ENCODE measurements at places on chromosomes 11 and 22.

DNA sequence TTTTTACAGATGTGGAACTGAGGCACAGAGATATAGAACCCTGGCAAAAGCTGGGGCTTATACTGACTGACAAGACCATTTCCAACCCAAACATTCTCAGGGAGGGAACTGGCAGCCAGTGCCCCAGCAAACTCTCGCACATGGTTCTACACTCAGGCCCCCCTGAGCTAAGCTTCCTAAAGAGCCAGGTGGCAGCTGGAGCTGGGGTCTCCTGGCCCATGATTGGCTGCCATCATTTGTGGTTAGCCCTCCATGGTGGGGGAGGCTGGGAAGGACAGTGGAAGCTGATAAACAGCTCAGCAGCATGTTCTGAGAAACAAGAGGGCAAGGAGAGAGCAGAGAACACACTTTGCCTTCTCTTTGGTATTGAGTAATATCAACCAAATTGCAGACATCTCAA lies at the start of gene RAG1:
TSS of gene RAG1 (plus strand) at position 314 of the 400 bp plus-strand sequence. CDS start 5,298 bp downstream, outside the sequence.
- no peak for DNase-seq

DNA sequence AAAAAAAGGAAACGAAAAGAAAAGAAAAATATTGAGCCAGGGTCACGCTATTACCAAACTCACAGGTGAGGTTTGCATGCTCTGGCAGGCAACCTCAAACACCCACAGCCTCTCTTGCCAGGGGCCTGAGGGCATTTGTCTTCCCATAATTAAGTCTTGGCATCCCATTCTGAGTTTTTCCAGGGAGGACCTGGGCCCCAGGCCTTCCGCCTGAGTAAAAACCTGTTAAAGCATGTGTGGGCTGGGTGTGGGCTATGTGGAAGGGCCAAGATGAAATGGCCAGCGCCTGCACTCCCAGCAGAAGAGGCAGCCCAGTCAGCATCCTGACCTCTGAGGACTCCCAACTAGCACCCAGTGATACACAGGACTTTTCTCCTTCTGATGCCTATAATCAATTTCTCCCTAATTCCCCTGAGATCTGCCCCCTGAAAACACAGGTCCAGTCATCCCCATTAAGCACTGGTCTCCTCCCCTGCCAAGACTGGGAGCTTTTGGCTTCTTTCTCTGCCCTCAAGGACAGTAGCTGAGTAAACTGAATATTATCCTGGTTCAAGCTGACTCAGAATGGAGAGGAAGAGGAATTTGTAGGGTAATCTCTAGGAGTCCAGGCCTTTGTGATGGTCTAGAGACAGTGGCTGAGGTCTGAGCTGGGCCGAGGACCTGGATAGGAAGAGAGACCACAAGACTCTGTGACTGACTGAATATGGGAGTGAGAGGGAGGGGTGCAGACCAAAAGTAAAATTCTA lies 35.6 kb upstream of the ACER3 start:
- DNase-seq, result no peak

DNA sequence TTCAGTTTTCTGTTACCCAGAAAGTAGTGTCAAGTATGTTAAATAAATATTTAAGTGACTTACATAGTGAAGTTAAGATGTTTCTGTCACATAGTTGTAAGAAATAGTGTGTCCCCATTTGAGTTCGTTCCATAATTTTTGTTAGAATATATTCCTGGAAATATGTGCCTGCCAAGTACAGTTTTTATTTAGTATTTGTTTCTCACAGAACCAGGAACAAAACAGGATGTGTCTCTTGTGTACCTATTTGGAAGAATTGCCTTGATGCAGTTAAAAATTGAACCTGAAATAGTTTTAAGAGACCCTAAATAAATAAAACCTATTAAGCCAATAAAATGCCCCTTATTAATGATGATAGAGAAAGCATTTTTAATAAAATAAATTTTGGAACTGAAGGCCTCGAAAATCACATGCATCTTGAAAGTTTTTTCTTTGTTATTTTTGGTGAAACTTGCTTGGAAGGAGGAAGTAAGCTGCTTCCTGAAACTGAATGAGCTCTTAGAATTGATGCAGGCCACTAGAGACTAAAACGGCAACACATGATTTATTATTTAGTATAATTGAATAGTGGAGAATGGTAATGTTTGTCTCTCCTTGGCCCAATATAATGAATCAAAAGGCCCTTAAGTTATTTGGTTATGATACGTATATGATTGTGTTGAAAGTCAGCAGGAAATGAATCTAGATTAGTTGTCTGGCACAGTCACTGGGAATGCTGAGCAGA lies 55.9 kb downstream of the SWAP70 start:
- no peak for DNase-seq

GRCh38 chr11:132119573-132119972 lies 749.2 kb downstream of the NTM start:
- no peak for DNase-seq

GRCh38 chr11:55719608-55720160 lies 53.6 kb upstream of the OR5D13 start:
- no peak for DNase-seq

DNA sequence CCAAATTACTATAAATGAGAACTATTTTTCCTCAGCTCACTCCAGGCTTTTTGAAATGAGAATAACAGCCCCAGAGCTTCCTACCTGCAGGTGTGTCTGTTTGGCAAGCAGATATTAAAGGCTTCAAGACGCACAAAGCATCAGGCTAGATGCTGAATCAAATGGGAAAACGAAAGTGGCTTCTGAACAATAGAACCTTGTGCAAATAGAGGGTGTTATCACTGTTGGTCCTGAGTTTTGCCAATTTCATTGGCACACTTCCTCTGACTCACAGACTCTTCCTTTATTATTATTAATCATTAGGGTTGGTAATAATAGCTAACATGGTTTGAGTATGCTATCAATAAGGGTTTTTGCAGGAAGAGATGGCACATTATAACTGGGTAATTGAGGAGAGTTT lies 13.4 kb downstream of the SYT13 start:
- DNase-seq, result no peak

GRCh38 chr22:42336527-42337227 lies 66.2 kb upstream of the TCF20 start:
- DNase-seq, result peak; percentile 3

DNA sequence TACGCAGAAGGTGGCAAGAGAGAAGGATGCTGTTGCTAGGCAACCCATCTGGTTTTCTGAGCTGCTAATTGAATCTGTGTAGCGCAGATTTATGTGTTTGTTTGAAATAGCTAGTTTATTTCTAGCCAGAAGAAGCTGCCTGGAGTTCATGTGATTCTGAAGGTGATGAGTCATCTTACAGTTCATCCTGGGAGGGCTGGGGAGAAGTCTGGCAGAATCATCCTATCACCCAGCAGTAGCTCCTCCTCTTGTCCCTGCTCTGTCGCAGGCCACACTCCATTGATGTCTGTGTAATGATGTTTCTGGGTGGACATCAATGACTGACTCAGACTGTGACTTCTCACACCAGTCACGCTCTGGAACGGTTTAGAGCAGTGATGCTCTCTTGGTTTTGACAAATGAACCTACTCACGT lies 4.8 kb upstream of the FBXO7 start:
- DNase-seq, result peak; percentile 79

Data from GM04503 (cell line).